ENCODE measurements at places on chromosomes 4 and X.

DNA sequence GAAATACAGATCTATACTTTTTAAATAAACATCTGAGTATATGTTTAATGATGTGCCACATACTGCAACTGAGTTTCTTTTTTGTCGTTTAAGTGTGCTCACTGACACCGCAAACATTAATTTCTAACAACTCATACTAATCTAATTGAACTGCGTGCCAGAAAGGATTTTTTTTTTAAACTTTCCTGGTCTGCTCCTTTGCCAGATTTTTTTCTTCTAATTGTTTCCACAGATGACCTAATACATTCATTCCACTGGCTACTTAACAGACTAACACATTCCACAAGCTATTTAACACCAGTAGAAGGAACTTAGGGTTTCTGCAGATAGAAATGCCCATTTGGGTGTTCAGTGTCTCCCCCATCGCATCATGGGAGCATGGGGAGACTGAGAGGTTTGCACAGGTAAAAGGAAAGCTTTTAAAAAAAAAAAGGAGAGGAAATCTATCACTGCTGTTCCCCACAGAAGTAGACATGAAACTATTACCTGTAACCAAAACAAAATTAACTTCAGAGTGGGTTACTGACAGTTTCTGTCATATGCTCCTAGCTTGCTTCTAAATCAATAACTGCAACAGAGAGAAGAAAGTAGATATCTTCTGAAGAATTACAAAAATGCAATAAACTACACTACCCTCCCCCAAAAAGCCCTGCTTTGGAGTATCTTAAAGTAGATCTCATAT lies 31.6 kb downstream of the SH3KBP1 start:
- no peak for DNase-seq

- DNase-seq: no peak
These were observed 1282.2 kb downstream of the ADGRL3 start for GRCh38 chr4:62482355-62482754.

DNA sequence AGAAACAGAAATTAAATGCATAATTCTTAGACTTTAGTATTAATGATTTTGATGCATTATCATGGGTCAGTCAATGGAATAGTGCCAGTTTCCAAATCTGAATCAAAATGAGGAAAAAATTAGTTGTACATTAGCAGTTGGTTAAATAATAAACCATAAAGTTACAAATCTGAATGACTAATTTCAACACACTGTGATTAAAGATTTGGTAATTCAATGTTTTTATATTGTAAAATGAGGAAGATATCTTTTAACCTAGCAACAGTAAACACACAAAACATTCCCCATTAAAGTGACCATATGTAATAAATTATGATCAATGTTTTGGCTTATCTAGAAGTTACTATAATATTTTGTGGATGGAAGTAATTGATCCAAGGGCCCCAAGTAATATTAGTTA lies 1.6 kb downstream of the FBXO8 start:
- DNase-seq: no peak

GRCh38 chr4:114108869-114109268 lies 129.4 kb upstream of the ARSJ start:
- DNase-seq: no peak

GRCh38 chr4:168832763-168833575 lies 177.1 kb downstream of the CBR4 start:
- no peak for DNase-seq

- DNase-seq: no peak
These were observed 95.4 kb upstream of the NUDT6 start for GRCh38 chr4:123017636-123018395.

DNA sequence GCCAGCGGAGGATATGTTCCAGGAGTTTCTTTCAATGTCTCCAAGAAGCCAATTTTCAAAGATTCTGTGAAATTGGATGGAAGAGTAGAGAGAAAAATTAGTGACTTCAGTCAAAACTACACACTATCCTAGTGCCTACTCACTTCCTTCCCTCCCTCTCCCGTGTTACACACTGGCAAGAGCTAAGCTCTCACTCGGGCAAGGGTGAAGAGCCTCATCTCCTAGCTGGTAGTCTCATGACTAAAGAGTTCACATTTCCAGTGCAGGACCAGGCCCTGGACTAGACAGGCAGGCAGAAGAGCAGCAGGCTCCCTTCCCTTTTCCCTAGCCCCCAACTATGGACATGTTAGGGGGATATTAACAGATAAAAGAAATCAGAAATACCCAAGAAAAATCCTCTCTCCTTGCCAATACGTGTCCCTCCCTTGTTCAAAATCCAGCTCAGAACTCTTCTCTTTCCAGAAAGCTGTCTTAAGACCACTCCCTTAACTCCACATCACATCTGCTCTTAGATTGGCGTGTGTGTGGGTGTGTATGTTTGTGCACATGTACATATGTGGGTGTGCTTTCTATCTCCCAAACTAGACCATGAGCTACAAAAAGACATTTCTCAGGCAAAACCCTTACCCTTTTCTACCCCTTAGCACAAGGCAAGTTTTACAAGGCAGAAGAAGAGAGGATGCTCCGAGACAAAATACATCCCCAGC lies 29.9 kb downstream of the ZDHHC9 start:
- no peak for DNase-seq

GRCh38 chr4:152385551-152385950 lies 150.3 kb downstream of the FBXW7 start:
- no peak for DNase-seq

DNA sequence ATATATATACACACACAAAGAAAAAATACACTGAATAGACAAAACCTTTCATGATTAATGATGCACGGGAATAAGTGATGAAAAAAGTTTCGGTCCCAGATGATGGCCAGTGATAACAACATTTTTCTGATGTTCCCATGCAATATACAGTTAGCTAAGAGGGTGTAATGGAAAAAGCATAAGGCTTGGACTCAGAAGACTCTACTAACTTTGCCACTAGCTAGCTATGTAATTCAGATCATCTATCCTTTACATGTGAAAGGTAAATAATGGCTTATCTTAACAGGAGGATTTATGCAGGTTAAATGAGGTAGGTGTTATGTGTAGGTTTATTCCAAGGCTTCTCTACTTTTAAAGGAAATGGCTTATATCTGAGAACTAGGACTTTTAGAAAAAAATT lies 4.3 kb downstream of the RPS3A start:
- no peak for DNase-seq

GRCh38 chr4:67141586-67141985 lies 403.7 kb downstream of the CENPC start:
- no peak for DNase-seq

DNA sequence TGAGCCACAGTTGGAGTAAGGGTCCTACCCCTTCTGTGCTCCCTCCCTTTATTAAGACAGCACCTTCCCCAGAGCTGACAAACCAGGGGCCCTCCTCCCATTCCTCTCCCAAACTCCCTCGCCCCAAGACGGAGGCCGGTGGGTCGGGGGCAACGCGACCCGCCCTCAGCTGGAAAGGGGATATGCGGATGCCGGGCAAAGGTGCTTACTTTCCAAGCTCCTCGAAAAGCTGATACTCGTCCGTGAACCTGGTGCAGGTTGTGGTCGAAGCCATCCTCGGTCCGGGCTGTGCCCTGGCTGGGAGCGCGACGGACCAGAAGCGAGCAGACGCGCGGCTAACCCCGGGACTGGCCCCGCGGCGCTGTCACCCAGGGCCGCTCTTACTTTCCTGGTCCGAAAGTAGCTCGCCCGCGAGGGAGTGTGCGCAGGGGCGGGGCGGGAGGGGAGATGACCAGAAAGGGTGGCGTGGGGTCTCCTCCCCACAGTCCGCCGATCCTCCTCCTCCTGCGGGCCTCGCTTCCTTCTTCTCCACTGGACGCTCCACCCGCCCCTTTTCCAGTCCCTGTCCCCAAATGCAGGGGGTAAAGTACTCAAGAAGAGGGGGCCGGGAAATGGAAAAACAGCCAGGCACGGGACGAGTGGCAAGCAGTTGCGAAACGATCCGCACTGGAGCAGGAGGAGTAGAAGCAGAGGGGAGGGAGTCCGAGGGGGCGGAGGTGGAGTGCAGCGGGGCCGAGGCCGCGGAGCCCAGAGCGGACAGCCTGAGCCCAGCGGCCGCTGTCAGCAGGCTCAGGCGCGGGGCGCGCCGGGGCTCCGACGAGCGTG lies 531 bp downstream of the CAMK2D start:
- peak; percentile 55 for DNase-seq

DNA sequence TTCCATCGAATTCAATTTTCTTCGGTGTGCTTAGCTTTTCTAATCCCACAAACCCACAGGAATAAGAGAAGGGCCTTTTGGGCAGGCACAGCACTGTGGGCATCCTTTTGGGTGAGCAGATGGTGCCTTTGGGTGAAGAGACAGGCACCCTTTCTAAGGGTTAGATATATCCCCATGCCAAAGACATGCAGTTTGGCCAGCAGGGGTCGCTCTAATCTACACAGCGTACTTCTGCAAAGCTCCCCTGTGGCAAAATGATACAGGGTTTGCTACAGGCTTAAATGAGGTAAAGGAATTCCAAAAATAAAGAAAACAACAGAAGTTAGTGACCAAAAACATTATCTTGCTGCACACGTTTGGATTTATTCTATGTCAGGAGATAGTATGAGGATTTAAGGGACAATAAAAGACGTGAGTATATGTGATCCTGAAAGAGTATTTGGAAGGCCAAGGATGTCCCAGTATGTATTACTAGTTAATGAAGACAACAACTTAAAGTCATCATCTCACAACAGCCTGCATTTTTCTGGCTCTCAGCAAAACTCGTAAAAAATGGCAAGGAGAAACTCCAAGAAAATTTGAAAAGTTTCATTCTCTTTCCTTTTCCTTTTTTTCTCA lies 49.5 kb downstream of the PHEX start:
- DNase-seq: peak; percentile 59

Data from stimulated activated CD4-positive, alpha-beta T cell treated with anti-CD3 and anti-CD28 coated beads, Interleukin-4, amount 100 ng/mL, for 24 hours (primary cell).